ENCODE measurements at places on chromosomes 4 and X.

DNA sequence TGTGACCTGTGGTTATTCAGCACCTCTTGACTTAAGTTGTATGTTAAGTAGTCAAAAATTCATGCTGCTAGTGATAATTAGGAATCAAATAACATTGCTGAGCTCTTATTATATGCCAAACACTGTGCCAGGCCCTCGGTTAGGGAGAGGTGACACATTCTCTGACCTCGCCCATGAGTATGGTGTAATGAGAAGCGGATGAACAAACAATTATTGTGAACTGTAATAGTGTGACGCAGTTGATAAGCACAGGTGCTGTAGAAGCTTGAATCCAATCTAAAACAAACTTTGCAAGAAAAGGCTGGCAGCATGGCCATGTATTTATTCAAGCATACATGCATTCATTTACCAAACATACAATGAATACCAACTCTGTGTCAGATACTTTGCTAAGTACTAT, 303.5 kb upstream of the HS3ST1 start:
- DNase-seq, result no peak

- DNase-seq, result no peak
Observed at GRCh38 chrX:45669715-45670340, 469.2 kb upstream of the DIPK2B start.

- DNase-seq, result no peak
Observed at GRCh38 chrX:6446582-6446981, 88.3 kb downstream of the VCX3A start.

DNA sequence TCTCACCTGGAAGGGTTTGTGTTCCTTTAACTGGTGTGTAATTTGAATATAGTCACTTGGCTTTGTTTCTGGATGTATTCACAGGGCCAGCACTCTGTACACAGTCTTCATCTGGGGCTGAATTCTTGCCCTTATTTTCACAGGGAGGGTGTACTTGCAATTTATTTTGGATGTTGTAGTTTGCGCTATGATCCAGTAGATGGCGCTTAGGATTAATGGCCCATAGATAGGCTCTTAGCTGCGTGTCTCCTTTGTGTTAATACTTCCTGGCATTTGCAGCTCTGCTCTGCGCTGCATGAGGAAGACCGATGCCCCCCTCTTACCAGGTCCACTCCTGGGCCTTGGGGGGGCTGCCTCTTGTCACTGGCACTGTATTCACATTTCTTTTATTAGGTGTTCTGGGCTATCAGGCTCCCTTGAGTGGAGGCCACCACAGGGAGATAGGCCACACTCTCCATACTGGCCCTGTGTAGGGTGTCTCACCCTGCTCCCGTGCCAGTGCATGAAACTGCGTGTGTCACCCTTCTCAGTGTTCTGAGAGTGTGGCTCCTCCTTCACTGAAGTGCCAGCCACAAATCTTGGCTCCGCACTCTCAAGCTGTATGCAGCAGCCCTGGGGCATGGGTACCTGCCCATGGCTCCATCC, 562.2 kb downstream of the ZIC3 start:
- DNase-seq, result no peak

- DNase-seq, result no peak
Observed at GRCh38 chr4:154574311-154574710, 11.5 kb downstream of the FGB start.

DNA sequence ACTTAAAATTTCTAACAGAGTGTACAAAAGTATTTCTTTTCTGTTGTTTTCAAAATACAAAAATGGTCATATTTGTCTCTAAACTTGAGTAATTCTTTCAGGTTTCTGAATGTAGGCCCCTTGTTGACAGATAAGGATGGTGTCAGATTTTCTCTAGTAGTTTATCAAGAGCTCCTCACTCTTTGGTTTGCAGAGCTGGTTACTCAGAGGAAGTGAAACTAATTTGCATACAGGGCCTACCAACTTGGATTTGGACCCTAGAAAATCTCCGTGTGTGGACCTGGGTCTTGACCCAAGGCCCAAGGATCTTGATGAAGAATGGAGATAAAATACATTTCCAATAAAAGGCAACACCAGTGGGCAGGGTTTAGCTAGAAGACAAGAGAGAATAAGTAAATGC, 433 bp upstream of the ADH6 start:
- DNase-seq, result no peak

DNA sequence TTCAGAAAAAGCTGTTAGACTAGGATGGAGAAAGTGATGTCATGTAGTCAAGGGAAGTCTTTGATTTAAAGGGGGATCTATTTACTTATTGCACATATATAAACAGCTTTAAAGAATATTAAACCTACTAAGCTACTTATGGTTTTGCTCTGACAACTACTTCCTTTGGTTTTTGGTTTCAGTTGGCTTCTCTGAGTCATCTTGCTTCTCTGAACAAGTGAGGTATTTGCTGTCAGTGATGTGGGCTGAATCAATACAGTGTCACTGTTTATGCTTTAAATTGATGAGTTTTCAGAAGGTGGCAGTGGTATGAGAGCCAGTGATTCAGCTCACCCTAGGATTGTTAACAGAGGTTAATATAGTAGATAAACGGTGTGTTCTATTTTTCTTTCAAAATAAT, 75.1 kb downstream of the CEP44 start:
- DNase-seq, result no peak

- no peak for DNase-seq
Observed at GRCh38 chr4:124948976-124949597, 236.6 kb upstream of the ANKRD50 start.
